ENCODE measurements at places on chromosomes 2 and 18.

DNA sequence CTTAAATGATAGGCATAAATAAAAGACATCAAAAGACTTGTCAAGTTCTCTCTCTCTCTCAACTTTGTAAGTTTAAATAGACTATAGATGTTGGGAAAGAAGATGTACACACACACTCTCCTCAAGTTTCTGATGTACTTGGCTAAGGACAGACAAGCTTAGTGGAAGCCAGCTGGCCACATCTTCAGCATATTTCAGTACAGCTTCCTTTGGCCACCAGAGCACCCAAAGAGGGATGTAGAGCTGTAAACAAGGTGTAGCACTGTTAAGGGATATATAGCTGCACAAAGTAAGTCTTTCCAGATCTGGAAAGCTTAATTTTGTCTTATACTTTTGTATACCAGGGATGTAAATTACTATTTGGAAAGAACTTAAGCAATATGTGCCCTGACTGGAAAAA is 64.3 kb upstream of the MSTN start:
- no peak for DNase-seq

GRCh38 chr18:58578835-58579560 is 49.9 kb downstream of the ALPK2 start:
- DNase-seq: no peak

DNA sequence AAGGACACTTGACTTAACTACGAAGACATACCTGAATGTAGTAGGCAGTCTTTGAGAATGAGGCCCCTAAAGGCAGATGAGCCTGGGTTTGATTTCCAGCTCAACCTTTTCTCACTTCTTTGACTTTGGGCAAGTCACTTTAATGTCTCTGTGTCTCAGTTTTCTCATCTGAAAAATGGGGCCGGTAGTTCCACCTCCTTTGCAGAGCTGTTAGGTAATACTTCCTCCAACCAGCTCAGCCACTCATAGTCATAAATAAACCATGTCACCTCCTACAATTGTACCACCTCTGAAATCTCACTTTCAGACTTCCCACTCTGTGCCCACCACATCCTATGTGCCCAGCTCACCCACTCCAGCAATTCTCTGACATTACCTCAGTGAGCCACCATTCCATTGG is 10.4 kb downstream of the ARHGAP25 start:
- no peak for DNase-seq

GRCh38 chr2:106115250-106115649 is 78.9 kb downstream of the UXS1 start:
- no peak for DNase-seq

DNA sequence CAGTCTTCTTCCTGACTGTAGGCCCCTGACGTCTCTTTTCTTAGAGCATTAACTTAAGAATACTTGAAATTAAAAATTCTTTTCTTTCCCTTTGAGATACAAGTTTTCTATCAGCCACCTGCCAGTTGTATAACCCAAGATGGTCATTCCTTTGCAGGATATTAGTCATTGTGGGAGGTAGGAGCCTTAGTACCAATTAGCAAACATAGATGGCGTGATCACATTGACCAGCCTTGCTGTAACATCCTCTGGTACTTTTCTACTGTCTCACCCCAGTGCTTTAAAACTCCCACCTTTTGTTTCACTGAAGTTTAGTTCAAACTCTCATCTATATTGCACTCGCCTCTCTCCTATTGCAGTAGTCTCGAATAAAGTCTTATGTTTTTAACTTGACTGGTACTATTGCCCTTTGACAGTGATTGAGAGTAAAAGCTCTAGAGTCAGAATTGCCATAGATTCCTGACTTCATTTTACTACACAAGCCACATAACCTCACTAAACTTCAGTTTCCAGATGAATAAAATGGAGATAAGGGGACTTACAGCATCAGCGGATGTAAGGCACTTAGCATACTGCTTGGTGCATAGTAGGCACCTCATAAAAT is 74.1 kb downstream of the VRK2 start:
- no peak for DNase-seq

- DNase-seq: no peak
These were observed 3.6 kb upstream of the SMARCAL1 start for GRCh38 chr2:216408426-216409290.

DNA sequence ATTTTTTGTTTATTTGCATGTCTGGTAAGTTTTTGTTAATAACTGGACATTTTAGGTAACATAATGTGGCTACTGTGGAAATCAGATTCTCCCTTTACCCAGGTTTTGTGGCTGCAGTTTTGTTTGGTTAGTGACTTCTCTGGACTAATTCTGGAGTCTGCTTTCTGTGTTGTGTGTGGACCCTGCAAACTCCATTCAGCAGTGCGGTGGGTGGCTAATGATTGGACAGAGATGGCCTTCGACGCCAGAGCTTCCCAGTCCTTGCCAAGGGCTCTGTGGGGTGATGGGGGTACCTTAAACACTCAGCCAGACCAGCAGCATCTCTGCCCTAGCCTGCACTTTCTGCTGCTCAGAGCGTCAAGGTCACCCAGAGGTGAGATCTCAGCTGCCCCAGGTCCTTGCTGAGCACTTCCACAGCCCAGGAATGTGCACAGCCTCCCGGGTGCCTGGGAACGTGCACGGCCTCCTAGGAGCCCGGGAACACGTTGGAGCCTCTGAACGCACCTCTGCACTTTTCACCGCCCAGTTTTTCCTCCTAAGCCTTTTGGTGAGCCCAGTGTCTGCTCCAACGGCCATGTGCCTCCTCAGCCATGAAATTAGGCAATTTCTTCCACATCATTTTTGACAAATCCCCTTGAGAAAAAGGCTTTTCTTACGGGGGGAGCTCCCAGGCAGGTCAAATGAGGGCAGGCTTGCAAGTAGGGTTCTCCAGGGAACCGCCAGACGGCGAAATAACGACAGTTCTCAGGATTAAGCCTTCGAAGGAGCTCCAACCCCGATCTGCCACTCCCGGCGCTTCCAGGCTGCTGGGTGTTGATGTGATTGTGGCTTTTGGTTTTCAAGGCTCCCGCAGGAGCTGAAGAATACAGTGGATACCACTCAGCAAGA is 35.2 kb upstream of the KLF11 start:
- no peak for DNase-seq

DNA sequence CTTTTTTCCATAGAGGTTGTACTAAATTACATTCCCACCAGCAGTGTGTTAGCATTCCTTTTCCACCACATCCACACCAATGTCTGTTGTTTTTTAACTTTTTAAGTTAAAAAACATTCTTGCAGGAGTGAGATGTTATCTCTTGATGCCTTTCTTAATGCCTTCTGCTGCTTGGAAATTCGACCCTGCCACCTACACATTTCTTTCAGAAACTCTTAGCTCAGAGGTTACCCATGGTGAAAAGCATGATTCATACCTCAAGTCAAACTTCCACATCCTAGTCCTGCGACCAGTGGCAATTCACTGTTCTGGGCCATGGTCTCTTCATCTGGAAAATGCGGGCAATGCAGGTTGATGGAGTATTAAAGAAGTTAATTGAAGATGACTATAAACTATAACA is 12.7 kb upstream of the HNMT start:
- DNase-seq: no peak

GRCh38 chr2:13758412-13758811 is 874.1 kb upstream of the LRATD1 start:
- no peak for DNase-seq

DNA sequence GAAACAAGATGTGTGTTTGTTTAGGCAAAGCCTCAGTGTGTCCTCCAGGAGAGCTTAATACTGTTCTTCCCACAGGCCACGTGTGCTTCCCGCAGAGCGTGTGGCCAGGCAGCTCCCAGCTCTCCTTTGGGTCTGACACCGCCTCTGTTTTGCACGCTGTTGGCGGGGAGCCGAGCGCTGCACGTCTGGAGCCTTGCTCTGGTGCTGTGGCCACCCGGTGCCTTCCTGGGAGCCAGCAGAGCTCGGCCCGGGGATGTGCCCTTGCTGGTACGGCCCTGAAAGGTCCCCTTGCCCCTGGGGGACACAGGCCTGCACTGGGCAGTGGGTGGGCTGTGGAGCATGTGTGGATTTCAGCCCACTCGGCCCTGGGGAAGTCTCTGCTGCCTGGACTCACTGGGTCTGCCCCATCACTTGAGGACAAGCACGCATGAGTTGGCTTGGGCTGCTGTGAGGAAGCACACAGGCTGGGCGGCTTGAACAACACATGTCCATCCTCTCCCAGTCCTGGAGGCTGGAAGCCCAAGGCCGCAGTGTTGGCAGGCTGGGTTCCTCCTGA is 160.7 kb upstream of the HDAC4 start:
- no peak for DNase-seq

DNA sequence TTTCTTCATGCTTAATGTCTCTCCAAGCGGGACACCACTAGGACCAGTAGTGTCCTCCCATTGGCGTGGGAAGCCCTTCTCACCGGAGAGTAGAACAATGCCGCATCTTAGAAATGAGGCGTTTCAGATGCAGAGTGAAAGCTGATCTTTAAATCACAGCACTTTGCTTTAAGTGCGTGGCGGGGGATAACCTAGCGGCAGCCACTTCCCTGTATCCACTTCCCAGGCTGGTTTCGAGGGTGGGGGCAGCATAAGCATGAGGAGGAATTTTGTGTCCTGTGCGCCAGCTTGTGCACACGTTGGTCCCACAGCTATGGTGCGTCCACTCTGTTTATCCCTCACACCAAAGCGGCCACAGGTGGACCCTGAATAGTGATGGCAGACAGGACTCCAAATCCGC is 63.1 kb downstream of the MBP start:
- DNase-seq: no peak

DNA sequence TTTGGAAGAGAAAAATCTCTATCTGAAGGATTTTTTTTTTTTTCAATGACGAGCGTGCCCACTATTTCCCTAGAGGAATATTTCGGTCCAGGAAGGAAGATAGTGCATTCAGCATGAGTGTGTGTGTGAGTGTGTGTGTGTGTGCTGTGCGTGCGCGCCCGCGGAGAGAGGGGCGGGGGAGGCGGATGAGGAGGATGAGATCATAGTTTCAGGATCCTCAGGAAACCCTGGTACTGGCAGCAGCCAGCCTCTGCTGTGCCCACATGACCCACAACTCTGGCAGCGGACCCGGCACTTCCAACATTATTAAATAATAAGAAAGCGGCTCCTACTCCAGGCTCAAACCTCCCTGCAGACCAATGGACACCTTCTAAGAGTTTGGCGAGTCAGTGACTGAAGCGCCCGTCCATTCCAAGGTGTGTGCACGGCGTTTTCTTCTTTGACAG is 217.0 kb upstream of the DTNA start:
- DNase-seq: no peak

- no peak for DNase-seq
These were observed 25.8 kb downstream of the PKP4 start for GRCh38 chr2:158482594-158482993.

- no peak for DNase-seq
These were observed 113.7 kb downstream of the SPTBN1 start for GRCh38 chr2:54569745-54570301.

GRCh38 chr18:24795129-24795528 is 334.7 kb downstream of the HRH4 start:
- DNase-seq: no peak

- no peak for DNase-seq
These were observed 34.9 kb downstream of the FAM110C start for GRCh38 chr2:11248-11941.

GRCh38 chr2:211939177-211939576 is 599.4 kb downstream of the ERBB4 start:
- no peak for DNase-seq

- DNase-seq: no peak
These were observed 295.8 kb upstream of the ZNF804A start for GRCh38 chr2:184302506-184302905.

GRCh38 chr2:42045848-42046748 is 1.7 kb upstream of the PKDCC start:
- DNase-seq: no peak

GRCh38 chr2:167715932-167716331 is 531.5 kb downstream of the STK39 start:
- DNase-seq: no peak

GRCh38 chr18:74400813-74401212 is 56.3 kb downstream of the DIPK1C start:
- DNase-seq: no peak

DNA sequence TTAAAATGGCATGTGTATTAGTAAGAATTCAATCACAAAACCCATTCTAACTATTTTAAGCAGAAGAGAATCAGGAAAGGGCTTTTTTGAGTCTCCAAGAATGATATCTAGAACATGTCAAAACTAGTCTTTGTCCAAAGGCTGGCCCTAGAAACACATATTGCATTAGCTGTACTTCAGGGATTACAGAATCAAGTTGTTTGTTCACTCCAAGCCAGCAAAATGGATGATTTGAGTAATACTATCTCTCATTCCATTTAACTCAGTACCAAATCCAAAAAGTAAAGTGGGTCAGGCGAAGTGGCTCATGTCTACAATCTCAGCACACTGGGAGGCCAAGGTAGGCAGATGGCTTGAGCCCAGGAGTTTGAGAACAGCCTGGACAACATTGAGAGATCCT is 41.3 kb downstream of the ATF2 start:
- no peak for DNase-seq

DNA sequence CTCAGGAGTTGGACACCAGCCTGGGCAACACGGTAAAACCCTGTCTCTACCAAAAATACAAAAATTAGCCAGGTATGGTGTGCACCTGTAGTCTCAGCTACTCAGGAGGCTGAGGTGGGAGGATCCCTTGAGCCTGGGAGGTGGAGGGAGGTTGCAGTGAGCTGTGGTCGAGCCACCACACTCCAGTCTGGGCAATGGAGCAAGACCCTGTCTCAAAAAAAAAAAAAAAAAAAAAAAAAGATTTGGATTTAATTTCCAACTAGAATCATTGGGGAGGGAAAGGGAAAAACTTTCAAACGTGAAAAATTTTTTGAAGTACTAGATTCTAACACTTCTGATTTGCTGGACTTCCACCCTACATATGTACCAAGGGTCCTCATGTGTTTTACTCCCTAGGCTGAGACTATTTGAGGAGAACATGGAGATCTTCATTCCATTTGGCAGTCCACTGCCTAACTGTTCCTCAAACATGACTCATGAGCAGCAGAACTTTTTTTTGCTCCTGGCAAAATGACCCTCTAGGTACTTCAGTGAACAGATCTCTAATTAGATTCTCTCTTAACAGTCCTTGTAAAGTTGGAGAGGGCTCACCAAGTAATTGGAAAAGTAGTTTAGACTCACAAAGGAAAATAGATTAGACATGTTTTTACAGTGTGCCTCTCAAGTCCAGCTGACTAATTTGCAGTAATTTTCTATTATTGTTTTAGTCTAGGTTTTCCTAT is 267.6 kb downstream of the METTL4 start:
- no peak for DNase-seq

GRCh38 chr18:69674292-69674877 is 273.3 kb downstream of the CD226 start:
- DNase-seq: no peak

DNA sequence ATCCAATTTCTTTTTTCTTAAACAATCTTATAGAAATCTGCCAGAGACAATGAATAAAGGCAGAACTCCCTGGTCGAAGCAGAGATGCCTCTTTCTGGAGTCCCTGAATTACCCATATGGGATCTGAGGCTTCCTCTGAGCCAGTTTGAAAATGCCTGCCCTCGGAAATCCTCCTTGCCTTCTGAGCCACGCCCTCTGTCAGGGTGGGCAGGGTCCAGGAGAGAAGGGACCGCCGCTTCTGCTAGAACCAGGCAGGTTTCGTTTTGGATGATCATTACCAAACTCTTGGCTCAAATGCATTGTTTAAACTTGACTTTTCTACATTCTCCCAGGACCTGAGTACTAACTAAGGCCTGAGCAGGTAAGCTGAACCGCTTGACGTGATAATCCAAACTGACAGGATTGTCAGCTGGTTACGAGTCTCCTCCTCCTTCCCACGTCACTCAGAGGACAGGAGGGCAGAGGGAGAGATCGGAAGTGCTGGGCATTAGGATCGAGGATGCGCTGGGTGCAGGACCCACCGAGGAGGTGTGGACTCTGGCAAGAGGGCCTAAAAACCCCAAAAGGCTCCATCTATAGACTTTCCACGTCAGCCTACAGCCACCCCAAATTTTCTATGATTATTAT is 128.4 kb downstream of the KLHL29 start:
- no peak for DNase-seq
